Stimulated activated CD8-positive, alpha-beta memory T cell treated with anti-CD3 and anti-CD28 coated beads, Interleukin-7, amount 100 ng/mL, for 4 hours (primary cell): ENCODE measurements at places on chromosomes 2 and 18.

GRCh38 chr2:240460781-240461431, 25.4 kb downstream of the GPC1 start:
- no peak for DNase-seq

DNA sequence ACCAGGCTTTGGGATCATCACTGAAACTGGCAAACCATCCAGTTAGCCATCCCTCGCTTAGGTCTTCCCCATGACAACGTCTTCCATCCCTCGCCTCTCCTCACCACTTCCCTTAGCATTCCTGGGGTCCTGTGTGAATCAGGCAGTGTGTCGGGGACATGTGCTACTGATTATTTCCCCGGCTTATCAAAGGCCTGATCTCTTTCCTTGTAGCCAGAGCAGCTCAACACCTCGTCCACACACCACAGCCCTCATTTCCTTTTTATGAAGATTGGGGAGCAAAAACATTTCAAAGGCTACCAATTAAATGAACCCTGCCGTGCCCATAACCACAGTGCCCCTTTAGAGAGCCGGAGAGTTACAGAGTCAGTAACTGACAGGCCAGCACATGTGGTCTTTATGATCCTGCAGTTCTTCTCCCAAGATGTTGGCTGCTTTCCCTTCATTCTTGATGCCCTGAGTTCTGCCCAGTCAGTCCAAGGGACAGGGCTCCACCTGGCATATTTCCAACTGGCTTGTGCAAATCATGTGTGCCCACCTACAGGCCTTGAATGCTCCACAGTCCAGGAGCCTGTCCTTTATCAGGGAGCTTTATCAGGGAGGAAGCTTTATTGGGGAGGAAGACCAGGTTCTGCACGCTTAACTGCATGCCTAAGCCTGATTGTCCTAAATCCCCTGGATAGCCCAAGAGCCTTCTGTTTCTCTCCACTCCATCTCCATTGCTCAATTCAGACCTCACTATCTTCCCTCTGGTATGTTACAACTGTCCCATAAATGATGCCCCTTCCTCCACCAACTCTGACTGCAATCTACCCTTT, 343.1 kb downstream of the CYRIA start:
- DNase-seq: no peak

DNA sequence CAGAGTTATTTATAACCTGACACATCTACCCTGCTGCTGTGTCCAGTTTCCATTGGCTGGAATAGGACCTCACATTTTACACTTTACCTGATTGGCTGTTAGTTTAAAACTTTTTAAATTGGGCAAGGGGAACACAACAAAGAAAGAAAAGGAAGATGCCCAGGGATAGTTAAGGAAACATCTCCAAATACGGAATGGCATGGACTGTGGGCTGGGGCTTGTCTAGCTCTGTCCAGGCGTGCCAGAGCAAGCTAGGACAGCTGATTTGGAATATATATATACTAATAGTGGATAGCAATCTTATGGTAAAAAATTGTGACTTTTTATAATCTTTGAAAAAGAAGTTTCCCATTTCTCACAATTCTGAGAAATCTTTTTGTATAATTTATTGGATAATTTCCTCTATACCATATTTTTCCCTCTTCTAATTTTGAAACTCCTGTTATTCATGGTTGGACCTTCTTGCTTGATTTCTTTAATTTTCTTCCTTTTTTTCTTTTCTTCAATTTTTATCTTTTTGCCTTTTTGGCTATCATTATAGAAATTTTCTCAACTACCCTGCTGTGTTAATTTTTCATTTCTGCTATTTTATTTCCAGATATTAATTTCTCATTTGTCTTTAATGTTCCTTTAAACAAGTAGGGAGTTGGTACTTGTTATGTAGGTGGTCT, 55.9 kb downstream of the COMMD1 start:
- no peak for DNase-seq

- no peak for DNase-seq
These were observed 25.3 kb downstream of the CRIM1 start for GRCh38 chr2:36380624-36381481.

- DNase-seq: no peak
These were observed 123.8 kb downstream of the MBP start for GRCh38 chr18:77008576-77009315.

DNA sequence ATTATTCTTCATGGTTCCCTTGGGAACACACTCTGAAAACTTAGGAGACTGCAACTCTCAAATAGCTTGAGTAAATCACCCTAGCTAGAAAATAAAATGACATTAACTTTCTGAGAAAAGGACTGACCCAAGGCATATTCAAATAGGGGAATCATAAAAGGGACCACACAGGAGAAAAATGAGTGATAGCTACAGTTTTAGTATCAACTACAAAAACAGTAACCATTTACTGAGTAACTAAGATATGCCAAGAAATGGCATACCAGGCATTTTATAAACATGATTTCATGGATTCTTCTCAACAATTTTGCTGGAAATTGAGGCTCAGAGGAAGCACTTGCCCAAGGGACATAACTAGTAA, 84.5 kb downstream of the AFF3 start:
- DNase-seq: no peak

GRCh38 chr2:2810504-2810903, 479.4 kb upstream of the MYT1L start:
- DNase-seq: no peak

- no peak for DNase-seq
These were observed 818.1 kb downstream of the SLC4A3 start for GRCh38 chr2:220445429-220446105.

- DNase-seq: no peak
These were observed 4.5 kb upstream of the PRSS56 start for GRCh38 chr2:232515639-232516038.

- DNase-seq: no peak
These were observed 22.0 kb upstream of the SERPINB12 start for GRCh38 chr18:63520053-63520685.

- DNase-seq: no peak
These were observed 109.1 kb upstream of the CYP1B1 start for GRCh38 chr2:38185012-38185491.

DNA sequence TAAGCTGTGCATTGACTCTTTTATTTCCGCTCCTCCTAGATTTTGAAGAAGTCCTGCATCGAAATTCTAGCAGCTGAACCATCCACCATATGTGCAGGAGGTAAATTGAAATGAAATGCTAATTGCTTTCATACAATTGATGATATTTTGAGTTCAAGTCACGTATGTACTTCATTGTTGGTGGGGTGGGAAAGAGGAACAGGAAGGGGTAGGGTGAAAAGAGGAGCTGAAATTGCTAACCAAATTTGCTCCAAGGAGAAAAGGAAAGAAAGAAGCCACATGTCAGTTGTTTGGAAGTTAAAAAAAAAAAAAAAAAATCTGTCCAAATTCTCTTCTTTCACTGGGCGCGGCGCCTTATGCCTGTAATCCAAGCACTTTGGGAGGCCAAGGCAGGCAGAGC, 77.8 kb downstream of the ANTXR1 start:
- DNase-seq: no peak

GRCh38 chr18:55455938-55456337, 132.1 kb downstream of the TCF4 start:
- no peak for DNase-seq

- DNase-seq: no peak
These were observed 402.8 kb downstream of the TXNL1 start for GRCh38 chr18:56235481-56236013.

DNA sequence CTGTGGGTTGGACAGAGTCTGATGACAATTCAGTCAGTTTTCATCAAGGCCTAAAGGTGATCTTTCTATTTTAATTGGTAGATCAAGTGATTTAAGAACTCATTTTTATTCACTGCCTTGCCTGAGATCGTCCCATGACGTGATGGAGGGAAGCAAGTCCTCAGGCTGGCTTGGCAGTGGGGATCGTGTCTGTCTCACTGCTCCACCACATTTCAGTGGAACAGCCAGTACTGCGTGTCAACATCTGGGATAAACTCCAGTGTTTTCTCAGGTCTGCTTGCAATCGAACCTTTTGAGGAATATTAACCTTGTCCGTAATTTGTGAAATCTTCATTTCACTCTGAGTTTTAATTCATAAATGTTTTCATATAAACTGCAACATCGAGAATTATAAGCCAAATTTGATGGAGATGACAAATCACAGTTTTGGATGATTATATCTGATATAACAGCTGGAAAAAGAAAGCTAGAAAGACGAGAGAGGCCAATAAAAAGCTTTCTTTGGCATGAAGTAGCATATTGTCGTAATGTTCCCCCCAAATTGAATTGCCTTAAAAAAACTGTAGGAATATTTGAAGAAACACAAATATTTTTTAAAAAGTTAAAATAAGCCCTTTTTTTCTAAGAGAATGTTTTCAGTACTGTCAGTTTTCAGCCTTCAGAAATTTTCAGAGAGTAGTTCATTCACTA, 414.7 kb upstream of the SPRED2 start:
- DNase-seq: no peak

GRCh38 chr2:16134436-16135165, 194.3 kb downstream of the MYCN start:
- DNase-seq: no peak

GRCh38 chr2:193187816-193188215, 993.1 kb upstream of the TMEFF2 start:
- no peak for DNase-seq

GRCh38 chr2:55885127-55885943, 38.2 kb downstream of the EFEMP1 start:
- no peak for DNase-seq

DNA sequence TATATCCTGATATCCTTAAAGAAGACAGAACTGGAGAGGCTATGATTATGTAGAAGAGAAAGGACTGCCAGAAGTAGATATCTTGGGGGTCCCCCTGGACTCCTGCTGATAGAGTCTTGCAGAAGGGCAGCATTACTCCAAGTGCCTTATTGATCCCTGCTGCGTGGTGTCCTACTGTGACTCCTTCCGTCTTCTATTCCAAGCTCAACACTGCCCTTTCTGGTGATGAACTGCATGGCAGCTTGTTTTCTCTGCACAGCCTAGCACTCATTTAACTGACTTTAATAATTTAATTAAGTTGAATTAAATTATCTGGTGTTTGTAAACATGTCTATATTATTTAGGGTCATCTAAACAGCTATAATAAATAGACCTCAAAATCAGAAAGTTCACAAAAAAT, 194.1 kb upstream of the DSEL start:
- no peak for DNase-seq

- no peak for DNase-seq
These were observed 3.5 kb downstream of the CDH20 start for GRCh38 chr18:61336766-61337165.

DNA sequence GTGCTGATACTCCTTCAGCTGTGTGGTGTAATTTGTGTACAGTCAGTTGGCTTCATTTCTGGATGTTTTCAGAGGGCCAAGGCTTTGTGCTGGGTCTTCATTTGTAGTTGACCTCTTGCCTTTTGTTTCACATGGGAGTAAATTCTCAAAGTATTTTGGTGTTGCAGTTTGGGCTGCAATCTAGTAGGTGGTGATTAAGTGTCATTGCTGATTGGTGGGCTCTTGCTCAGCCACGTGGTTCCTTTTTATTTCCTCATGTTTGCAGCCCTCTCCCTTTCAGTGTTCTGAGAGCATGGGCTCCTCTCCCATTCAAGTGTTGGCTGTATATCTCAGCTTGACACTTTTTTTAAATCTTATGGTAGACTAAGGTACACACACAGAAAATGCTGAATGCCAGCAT, 96.8 kb downstream of the SNTG2 start:
- no peak for DNase-seq

GRCh38 chr2:45567974-45568789, 42.9 kb downstream of the SRBD1 start:
- no peak for DNase-seq

DNA sequence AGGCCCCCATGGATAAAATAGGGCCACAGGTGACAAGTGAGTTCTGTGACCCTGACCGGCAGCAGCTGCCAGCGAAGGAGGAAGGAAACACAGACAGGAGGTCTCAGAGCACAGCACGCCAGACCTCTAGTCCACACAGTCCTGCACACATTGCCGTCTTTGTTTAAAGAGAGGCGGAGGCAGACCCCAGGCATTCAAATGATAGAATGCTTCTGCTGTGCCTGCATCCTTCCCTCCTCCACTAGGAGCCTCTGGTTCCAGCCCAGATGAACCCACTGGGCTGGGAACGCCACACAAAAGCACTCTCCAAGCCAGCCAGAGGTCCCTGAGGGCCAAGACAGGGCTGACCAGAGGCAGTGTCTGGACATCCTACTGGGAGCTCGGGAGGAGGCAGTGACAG, 118.7 kb downstream of the KLHL29 start:
- no peak for DNase-seq
